ENCODE measurements at places on chromosomes 7 and 10.

DNA sequence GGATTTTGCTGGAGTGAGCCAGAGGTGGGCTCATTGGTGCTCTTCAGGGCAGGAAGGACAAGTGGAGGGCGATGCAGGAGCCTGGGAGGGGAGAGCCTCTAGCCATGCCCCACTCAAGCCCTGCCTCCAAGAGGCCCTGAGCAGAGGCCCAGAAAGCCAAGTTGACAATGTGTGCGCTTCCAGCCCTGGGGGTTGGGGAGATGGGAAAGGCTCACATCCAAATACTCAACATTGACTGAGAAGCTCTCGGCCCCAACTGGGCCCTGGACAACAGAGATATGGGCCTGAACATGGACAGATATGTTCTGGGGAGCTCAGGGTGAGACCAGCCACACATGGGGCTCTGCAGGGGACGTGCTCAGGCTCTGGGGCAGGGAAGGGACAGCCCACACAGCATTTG, 39.0 kb downstream of the FRMPD2 start:
- DNase-seq: no peak

DNA sequence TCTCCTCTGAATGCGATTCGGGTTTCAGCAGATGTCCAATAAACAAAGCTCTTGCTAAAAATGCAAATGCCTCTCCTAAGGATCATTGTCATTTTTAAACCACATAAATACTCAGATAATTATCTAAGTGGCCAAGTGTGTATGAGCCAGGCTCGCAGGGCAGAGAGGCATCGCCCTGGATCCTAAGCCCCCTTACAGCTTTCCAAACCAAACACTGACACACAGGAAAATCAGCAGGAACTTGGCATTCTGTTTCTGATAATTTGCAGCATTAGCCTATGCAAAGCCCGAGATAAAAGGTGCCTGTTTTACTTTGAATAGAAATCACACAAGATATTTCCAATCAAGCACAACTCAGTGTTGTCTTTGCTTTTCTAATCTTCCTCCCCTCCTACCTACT, 134.4 kb downstream of the ABCA13 start:
- no peak for DNase-seq

- DNase-seq: no peak
Measured at GRCh38 chr10:103893817-103894216, 24.2 kb downstream of the STN1 start.

DNA sequence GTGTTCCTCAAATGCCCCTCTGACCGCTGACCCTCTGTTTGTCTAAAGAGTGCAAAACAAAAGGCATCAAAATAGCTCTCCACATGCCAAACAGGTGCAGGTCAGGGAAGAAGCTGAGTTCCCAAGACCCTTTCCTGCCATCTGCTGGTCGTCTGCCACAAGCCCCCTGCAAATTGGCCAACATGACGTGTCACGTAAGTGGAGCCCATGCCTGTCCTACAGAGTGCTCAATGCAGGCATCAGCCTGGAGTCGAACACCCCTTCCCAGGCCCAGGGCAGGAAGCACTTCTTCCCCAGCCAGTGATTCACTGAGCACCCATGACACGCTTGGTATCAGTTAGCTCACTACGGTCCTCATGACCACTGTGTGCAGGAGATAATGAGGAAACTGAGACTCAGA, 14.1 kb downstream of the TMEM72 start:
- DNase-seq: peak; percentile 43

GRCh38 chr7:157669768-157670351, 333.1 kb downstream of the DNAJB6 start:
- DNase-seq: peak; percentile 28

- peak; percentile 43 for DNase-seq
Measured at GRCh38 chr10:62185919-62186692, 82.5 kb downstream of the RTKN2 start.

GRCh38 chr7:18503126-18503866, 7.7 kb downstream of the HDAC9 start:
- no peak for DNase-seq

GRCh38 chr10:3342771-3343170, 170.2 kb upstream of the PITRM1 start:
- DNase-seq: no peak

DNA sequence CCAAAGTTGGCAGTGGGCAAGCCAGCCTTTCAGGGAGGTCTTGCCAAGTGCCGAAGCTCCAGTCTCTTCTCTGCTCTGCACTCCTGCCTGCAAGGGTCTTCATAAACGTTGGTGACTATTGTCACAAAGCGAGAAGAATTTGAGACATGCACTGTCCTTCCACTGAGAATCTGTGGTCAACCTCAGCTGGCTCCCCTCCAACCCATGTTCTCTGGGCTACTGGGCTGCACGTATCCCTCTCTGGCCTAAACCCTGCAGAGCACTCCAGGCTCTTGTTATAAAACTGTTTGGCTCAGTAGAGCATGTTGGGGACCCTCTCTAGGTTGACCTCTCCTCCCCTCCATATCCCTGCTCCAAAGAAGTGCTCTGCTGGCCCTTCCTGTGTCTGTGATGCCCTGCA, 260.4 kb upstream of the NFE2L3 start:
- DNase-seq: no peak

DNA sequence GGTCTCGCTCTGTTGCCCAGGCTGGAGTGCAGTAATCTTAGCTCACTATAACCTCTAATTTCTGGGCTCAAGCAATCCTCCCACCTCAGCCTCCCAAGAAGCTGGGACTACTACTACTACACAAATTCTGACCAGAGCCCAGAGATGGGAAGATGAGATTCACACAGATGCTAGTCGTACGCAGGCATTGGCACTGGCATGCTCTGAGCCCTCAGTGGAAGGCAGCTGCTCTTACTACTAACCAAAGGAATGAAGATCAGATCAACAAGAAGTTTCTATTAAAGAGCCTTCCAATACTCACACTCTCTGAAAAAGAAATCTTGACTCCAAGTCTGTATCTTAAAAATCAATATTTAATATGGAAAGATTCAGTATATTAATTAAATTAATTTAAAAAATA, 10.7 kb downstream of the GDF2 start:
- DNase-seq: no peak

GRCh38 chr10:119438717-119439116, 103.8 kb downstream of the RGS10 start:
- DNase-seq: no peak

DNA sequence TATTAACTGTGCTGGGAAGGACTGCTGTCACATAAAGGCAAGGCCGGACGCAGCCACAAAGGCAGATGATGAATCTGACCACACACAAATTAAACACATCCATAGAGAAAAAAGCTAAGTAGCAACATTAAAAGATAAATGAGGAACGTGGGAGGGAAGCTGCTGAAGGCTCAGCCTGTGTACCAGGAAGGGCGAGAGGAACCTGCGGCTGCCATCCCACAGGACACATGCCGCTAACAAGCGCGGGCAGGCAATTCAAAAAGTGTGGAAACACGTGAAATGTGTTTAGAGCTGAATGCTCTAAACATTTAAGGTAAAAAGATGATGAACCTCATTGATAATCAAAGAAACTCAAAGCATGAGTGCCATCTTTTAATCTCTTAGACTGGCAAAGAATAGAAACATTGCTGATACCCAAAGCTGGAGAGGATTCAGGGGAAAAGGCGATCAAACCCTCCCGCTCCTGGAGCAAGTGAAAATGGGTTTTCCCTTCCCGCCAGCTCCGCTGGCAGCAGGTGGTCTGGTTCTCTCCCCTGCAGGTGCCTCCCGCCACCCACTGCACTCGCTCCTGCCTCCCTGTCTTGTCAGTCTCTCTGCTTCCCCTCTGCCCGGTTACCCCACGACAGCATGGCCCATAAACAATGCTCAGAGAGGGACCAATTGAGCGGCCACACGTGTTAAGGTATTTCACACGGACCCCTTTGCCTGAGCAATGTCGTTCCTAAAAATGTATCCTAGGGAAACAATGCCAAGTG, 4.2 kb downstream of the STK32C start:
- DNase-seq: no peak

GRCh38 chr10:16545116-16545736, 23.5 kb upstream of the C1QL3 start:
- peak; percentile 21 for DNase-seq

GRCh38 chr7:29494350-29494749, 69.3 kb upstream of the PRR15 start:
- no peak for DNase-seq

DNA sequence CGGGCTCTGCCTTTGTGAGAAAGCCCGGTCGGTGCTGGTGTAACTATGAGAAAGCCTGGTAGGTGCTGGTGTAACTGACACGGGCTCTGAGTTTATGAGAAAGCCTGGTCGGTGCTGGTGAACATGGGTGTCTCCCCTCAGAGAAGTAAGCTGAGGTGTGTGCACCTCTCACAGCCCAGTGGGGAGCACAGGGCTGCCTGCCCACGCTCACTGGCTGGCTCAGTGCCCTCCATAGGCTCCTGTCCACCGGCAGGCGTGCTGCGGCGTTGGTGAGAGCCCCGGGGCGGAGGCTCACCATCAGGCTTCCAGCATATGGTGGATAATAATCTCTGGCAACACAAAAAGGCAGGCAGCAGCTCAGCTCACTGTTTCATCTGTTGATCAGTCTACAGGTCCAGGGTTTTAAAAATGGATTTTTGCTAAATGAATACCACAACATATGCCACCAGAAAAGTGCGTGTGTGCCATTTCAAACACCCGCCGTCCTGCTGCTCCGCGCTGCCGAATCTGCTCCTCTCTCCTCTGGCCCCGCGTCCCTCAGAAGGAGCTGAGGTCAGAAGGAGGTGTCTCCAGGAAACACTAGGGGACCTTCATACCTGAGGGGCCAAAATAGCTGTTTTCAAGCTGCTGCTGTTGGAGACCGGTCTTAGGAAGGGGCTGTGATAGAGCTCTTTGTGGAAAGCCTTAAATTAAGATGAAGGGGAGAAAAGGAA, 365.7 kb downstream of the DNAJB6 start:
- no peak for DNase-seq

DNA sequence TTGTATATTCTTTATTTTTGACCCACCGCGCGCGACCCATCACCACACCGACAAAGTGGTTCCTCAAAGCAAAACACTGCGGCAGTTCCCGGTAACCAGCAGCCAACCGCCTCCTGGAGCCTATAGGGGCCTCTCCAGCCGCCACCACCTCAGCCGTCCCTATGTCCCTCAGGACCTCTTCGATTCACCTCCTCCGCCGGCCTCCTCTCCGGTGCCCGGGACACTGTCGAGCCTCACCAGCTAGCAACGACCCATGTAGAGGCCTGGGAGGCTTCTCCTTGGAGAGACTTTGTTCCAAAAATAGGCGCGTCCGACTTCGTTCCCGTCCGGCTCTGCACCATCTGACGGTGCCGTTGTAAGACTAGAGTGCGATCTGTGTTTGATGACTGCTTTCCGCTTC, 158.8 kb downstream of the HGF start:
- no peak for DNase-seq

DNA sequence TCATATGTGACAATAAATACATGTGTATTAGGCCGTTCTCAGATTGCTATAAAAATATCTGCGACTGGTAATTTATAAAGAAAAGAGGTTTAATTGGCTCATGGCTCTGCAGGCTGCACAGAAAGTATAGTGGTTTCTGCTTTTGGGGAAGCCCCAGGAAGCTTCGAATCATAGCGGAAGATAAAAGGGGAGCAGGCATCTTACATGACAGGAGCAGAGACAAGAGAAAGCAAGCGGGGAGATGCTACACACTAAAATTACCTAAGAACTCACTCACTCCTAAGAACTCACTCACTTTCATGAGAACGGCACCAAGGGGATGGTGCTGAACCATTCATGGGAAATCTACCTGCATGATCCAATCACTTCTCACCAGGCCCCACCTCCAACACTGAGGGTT, 284.9 kb downstream of the OTUD1 start:
- DNase-seq: no peak

GRCh38 chr10:8103543-8103942, 49.1 kb downstream of the GATA3 start:
- DNase-seq: no peak

- no peak for DNase-seq
Measured at GRCh38 chr10:1745780-1746456, 8.6 kb upstream of the ADARB2 start.

DNA sequence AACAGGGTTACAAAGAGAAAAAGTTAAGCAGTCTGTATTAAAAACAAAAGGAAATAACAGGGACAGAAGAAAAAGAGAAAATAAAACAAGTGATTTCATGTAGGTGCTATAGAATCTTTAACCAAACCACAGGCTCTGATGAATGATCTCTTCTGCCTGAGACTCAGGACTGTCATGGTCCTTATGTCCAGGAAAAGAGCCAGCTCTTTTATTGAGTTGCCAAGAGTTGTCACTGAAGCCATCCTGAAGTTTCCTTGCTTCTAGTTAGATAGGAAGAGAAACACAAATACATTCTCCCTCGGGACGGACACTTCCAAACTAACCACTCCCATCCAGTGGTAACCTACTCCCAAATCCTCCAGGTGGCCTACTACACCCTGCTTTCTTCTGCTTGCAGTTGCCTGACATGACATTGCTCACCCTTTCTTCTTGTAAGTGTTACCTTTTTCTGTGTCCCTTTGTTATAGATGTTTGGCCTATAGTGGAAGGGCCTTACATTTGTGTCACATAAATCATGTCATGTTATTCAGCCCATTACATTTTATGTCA, 346.7 kb downstream of the NRG3 start:
- no peak for DNase-seq

DNA sequence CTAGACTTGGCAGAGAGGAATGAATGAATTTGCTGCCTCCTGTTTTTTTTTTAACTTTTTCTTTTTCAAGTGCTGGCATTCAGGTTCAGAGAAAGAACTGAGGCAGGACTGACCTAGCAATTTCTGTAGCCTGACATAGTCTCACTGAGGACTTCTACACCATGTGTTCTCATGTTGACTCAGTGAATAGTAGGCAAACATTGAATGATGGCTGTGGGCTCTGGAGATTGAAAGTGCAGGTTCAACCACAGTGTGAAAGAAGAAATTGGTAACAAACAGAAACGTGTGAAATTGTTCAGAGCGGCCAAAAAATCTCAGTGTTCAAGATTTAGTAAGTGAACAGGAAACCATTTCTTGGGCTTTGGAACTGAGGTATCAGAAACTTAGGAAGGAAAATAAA, 322.4 kb upstream of the GHITM start:
- no peak for DNase-seq

DNA sequence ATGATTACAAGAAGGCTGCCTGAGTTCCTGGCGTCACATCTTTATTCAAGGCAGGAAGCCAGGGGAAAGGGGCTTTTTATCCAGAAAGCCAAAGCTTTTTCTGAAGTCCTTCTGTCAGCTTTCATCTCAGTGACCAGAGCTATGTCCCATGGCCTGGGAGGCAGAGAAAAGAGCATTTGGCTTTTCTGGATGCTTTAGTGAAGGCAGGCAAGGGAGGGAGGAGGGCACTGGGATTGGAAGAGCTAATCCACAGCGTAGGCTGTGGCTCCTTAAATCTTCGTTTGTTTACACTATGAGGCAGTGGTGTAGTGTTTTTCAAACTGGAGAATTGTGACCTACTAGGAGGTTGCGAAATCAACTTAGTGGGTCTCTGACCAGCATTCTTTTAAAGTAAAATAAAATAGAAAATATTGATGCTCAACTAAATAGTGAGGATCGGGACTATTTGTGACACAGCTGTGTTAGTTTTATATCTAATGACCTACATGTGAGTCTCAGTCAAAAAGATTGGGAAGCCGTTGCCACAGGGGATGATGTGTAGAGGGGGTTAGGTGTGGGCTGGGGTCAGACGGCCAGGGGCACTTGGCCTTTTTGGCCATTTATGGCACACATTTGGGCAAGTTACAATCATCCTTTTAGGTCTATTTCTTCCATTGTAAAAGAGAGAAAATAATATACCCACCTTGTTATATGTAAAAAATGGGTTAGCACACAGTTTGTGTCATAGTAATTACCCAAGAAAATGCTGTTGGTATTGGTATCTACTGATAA, 14.1 kb downstream of the CRYGN start:
- DNase-seq: no peak

All from activated CD8-positive, alpha-beta T cell treated with anti-CD3 and anti-CD28 coated beads for 36 hours (primary cell).